ENCODE measurements at places on chromosomes 6 and 20.

- peak; percentile 9 for DNase-seq
These were observed 164.2 kb downstream of the SLC24A3 start for GRCh38 chr20:19376451-19377229.

DNA sequence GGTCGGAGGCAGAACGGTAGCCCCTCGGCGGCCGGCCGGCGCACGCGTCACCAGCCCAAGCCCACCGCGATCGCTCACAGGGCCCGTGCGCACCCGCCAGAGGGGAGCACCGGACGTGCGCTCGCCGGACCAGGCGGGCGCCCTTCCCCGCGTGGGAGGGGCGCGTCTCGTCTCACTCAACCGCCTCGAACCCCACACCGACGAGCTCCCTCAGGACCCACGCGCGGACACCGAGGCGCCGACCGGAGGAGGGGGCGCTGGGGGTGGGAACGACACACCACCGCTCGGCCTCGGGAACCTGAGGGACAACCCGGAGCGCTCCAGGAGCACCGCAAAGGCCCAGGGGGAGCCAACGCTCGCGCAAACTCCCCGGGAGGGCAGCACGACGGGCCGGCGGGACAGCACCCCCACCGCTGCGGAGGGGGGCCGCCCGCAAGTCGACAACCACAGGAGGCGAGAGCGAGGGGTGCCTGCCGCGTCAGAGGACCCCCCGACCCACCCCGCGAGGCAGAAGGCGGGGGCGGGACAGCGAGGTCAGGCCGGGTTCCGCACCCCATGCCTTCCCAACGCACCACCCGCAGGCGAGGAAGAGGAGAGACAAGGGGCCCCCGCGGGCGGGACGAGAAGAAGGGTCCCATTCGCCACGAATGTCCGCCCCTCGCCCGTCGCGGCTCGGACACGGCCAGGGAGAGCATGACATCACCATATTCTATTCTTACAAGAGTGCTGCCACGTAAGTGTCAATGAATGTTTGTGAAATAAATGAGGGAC lies 512.7 kb upstream of the ZNF337 start:
- no peak for DNase-seq

- no peak for DNase-seq
These were observed 5.7 kb downstream of the NT5E start for GRCh38 chr6:85455471-85456026.

DNA sequence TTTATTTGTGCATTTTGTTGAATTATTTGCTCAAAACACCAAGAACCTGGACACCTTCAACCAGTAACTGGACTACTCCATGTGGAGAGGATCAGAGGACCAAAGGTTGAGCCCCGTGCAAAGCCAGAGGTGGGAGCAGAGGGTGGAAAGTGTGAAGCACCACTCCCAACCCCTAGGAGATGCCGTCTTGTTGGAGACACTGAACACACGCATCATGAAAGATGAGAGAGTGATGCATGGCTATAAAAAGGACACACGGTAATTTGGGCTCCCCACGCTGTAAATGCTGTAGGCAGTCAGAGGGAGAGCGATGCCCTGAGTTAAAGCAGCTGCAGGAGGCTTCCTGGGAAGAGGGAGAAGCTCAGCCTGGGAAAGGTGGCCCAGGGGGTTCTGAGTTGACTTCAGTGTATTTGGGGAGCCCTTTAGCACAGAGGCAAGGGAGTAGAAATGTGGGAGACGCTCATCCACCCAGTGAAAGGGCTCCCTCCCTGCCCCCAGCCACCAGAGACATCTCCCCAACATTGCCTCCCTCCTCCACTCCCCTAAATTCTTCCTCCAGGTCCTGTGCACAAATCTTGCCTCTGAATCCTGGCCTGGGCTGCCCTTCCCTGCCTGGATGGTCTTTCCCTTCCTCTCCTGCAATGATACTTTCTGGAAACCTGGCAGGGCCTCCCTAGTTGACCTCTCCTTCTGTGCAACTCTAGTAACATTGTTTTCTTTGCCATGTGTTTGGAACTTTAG lies 55.8 kb upstream of the IYD start:
- peak; percentile 45 for DNase-seq

DNA sequence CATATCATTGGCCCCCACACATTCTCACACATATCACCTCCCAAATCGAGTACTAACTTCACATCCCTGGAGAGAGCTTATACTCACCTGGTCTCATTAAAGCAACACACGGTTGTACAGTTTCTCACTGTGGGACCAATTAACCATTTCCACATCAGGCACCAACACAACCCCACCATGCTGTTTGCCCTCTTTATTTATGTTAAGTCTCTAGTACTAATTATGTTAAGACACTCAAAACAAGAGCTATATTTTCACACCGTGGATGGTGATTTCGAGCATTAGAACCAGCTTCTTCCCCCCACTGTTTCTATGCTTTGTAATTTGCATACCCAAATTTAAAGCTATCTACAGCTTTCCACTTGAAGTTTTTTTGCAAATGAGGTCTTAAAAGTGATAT lies 6.3 kb downstream of the SCML4 start:
- no peak for DNase-seq

- no peak for DNase-seq
These were observed 949 bp upstream of the SLC17A3 start for GRCh38 chr6:25874822-25875562.

DNA sequence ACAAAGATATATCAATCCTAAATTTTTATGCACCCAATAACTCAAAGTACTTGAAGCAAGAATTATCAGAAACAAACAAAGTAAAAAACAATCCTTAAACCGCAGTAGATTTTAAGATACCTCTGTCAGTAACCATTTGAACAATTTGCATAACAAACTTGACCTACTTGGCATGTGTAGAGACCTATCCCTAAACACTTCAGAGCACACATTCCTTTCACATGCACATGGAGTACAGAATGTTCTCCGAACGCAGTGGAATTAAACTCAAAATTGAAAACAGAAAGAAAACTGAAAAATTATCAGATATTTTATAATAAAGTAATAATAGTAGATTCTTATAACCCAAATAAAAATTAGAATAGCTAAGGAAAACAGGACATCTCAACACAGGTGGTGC lies 162.6 kb upstream of the THBS2 start:
- DNase-seq = no peak

DNA sequence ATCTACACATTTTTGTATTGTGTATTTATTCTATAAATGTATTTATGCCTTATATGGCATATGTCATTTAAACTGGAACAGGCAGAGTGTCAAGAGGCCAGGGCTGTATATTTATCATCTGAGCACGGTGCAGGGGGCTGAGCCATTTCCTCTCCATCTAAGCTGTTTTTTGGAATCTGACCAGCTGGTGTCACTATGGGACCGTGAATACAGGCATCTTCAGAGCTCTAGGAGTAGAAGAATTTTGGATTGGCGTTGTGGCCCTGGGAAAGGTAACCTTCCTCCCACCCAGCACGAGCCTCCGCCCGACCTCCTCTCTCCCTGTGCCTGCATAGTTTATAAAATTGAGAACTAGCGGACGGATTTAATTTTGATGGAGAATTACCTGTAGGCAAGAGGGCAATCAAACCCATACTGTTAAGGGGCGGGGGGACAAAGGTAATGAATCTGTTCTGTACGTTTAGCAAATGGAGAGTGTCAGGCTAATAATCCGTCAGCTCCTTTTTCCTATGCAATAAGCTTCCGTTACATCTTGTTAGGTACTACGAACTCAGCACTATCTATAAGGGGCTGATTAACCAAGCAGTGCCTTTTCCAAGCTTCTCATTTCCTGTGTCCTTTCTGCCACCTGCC lies 29.0 kb upstream of the EEF1E1 start:
- DNase-seq = no peak

- no peak for DNase-seq
These were observed 632.7 kb upstream of the PTCHD4 start for GRCh38 chr6:48743738-48744137.

- DNase-seq = no peak
These were observed 51.9 kb downstream of the DLL1 start for GRCh38 chr6:170238741-170239565.

DNA sequence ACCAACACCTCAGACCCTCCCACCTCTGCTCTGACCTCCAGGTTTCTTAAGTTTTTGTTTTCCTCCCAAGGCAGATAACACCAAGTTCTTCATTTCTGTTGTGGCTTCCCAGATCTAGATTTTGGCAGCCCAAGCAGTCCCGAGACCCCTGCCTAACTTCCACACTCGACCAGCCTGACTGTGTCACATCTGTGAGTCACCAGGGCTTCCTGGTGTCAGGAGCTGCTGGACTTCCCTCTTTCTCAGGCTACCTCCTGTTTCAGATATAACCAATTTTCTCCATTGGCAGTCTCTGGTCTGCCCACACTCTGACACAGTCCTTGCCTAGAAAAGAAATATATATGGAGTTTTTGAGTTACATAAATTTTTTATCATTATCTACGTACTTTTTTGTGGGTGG lies 46.1 kb upstream of the CCN6 start:
- no peak for DNase-seq

- no peak for DNase-seq
These were observed 1.2 kb downstream of the PANK2 start for GRCh38 chr20:3890398-3890751.

DNA sequence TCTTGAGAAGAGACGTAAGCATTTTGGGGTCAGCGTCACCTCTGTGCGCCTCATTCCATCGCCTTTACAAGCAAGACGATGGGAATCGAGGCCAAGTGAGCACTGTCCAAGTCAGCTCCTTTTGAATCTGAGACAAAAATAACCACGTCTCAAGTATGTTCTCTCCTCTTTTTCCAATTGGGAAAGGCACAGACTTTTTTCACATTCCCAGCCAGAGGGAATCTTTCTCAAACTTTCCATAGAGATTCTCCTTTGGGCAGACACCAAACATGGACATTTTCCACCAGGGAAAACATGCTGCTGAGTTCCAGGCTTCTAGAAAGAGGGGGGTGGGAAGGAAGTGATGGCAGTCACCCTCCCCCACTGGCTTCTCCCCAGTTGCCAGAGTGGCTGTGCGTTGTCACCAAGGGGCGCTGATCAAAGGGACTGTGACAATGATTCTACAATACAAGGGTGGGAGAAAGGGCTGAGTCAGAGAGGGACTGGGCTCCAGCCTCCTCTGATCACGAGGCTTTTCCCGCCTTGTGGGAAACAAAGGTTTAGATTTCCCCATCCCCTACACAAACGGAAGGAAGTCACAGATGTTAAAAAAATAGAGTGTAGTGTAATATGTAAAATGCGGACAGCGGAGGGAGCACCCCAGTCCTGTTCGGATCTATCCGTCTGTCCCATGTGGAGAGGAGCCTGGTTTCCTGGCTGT lies 281.9 kb upstream of the RNF24 start:
- no peak for DNase-seq

DNA sequence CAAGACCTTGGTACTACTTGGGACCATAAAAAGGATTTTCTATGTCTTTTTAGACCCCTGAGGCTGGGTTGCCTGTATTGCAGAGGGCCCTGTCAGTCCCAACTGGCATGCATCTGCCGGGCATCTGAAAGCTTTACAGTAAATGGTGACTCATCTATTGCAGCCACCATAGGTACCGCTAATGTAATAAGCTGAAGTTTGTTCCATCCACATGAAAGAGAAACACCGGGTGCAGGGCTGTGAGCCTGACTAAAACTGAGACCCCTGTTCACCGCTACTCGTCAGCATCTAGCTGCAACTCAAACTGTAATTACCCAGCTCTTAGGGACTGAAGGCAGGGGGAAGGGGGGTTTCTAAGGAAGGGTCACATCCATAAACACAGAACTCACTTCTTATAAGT lies 49.5 kb downstream of the TRERF1 start:
- DNase-seq = no peak

- no peak for DNase-seq
These were observed 859 bp upstream of the BIRC7 start for GRCh38 chr20:63234693-63235398.

- peak; percentile 72 for DNase-seq
These were observed 13.8 kb downstream of the RNASET2 start for GRCh38 chr6:166942393-166943168.

DNA sequence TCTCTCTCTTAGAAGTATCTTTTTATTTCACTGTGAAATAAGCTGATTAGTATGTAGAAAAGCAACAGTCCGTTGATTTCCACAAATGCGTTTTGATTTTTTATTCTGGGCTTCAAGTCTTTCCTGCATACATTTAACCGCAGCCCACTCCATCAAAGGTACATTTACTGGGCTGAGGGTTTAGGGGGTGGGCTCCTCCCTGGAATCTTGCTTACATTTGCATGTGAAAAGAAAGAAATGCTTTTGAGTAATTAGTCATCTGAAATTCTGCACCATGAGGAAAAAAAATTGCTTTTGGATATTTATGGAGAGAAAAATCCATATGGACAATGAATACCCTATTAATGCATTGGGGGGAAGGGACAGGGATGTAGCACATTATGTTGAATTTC lies 178.3 kb upstream of the MCHR2 start:
- DNase-seq = no peak

- DNase-seq = no peak
These were observed 30.0 kb downstream of the PPP1R3G start for GRCh38 chr6:5115168-5115567.

- DNase-seq = no peak
These were observed 70.3 kb downstream of the SCML4 start for GRCh38 chr6:107753778-107754177.

- no peak for DNase-seq
These were observed 792.8 kb upstream of the EYS start for GRCh38 chr6:66499851-66500250.

DNA sequence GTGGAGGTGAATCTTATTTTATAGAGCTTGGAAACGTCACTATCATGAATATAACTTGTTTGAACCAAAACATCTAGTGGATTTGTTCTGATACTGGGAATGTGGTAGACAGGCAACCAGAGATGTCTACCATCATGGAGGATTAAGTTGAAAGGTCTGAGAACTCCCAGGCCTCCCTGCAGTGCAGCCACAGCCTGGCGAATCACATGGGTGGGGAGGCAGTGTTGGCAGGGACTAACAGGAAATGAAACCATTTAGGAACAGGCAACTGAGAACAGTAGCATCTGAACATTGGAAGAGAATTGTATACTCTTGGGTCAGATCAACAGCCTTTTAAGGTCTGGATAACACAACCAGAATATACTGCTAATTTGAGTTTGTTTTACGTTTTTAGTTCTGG lies 22.3 kb upstream of the CEP162 start:
- no peak for DNase-seq

DNA sequence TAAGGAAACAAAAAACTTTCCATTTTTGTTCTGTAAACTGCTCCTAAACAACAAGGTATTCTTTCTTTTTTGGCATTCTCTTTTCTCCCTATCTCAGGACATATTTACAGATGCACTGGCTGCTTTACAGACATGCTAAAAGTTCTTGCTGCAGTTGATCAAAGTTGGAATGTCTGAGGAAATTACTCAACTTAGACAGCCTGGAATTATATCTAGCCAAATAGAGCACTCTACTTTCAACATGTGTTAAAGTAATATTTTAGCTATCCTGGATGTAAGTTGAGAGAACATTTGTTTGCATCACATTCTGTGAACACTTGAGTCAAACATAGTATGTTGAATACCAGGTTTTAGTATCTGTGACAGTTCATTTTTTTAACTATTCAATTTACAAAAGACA lies 24.8 kb downstream of the TASP1 start:
- DNase-seq = no peak

- DNase-seq = no peak
These were observed 17.0 kb downstream of the PRDM1 start for GRCh38 chr6:106102967-106103727.

- no peak for DNase-seq
These were observed 481.1 kb downstream of the TFAP2B start for GRCh38 chr6:51299621-51300380.

All from dorsolateral prefrontal cortex (tissue), 122 donors.